Kidney (tissue), 22 donors: ENCODE measurements at places on chromosomes 16 and 17. TPM values are rescaled to one million over a fixed set of nuclear protein-coding genes. Genes with fewer than 3 reads are reported as not detected.
A peak's percentile ranks its signal among the peaks of the same experiment; 100 is the strongest.

DNA sequence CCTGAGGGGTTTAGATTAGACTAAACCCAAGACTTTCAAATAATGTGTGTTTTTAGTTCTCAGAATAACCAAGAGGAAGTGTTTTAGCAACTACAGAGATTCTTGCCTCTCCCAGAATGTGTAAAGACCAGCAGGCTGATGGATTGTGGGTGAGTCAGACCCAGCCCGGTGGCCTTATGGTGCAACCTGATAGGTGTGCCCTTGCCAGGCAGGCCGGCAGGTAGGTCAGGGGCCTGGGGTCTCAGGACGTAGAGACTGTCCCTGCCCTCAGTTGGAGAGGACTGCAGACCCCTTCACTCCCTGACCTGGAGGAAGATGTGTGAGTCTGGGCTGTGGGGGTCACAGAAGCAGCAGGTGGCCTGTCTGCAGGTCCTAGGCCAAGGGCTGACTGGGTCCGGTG, 47.2 kb upstream of the ACSF3 start:
- DNase-seq: no peak

GRCh38 chr16:30585400-30586191, at the start of gene ZNF785:
Gene ZNF785, minus strand, starts transcription at chr16:30585697. Its CDS starts 86 bp downstream, at chr16:30585611.
- DNase-seq: peak; percentile 99

Gene SSTR5
- total RNA-seq: 6.7 TPM

Gene NUP93
- total RNA-seq: 48.8 TPM

DNA sequence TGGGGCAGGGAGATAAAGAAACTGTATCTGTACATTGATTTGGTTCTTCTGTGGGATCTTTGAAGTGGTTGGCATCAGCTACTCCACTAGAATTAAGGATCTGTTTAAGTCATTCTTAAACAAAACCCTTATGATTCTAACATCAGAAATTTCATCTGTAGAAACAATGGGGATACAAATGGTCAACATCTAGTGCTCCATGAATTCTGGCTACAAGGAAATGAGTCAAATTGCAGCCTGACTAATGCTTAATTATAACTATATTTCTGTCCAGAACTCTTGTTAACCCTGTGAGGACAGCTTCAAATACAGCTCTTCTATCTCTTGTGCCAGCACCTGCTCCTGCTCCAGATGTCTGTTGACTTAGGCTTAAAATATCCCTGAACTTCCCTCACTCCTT, 13.9 kb upstream of the GINS3 start:
- no peak for DNase-seq
